ENCODE measurements at places on chromosomes 5 and 9. TPM values are rescaled to one million over a fixed set of nuclear protein-coding genes. Genes with fewer than 3 reads are reported as not detected.

Gene PCDHA11
- total RNA-seq: under 0.01 TPM

Gene PCDHGA5
- 0.43 TPM for total RNA-seq

Gene MACROH2A1
- total RNA-seq: 139 TPM

Gene PPP1R26
- 9.1 TPM for total RNA-seq

Gene CAVIN4
- total RNA-seq: 1.9 TPM

Gene DDX46
- total RNA-seq: 13.8 TPM

Gene TAS2R1
- total RNA-seq: not detected

Gene SHOC1
- total RNA-seq: not detected

Gene OLFML2A
- total RNA-seq: 4.6 TPM

Gene RNF208
- 0.11 TPM for total RNA-seq

Gene RASEF
- total RNA-seq: under 0.01 TPM

Gene CARD6
- total RNA-seq: 50.4 TPM

Gene IFNK
- total RNA-seq: not detected

Gene PCDH12
- total RNA-seq: 18.7 TPM

Gene DMRT2
- not detected for total RNA-seq

Gene SLC9A3
- 0.87 TPM for total RNA-seq

Gene SLC27A6
- total RNA-seq: 0.11 TPM

Gene NIPAL4
- total RNA-seq: not detected

Gene IFNA21
- total RNA-seq: not detected

Gene TEX10
- total RNA-seq: 17.2 TPM

Gene AMBP
- total RNA-seq: not detected

Gene BTNL8
- total RNA-seq: 0.09 TPM

Gene OLFM1
- total RNA-seq: 12.9 TPM

Gene PDLIM4
- total RNA-seq: 18.6 TPM

Gene DMRTA1
- total RNA-seq: 0.26 TPM

Gene CNTFR
- total RNA-seq: not detected

Gene APC
- total RNA-seq: 66.0 TPM

Gene SPATA31E1
- total RNA-seq: not detected

Gene WNT8A
- total RNA-seq: not detected

Gene RANBP17
- 20.6 TPM for total RNA-seq

Gene LIX1
- not detected for total RNA-seq

Gene PCDHA9
- total RNA-seq: 0.09 TPM

Gene PCDHB12
- total RNA-seq: 0.33 TPM

Gene UBE2QL1
- total RNA-seq: 0.86 TPM

Gene ADAMTSL2
- 0.11 TPM for total RNA-seq

Gene SVEP1
- total RNA-seq: under 0.01 TPM

Gene SPATA31C1
- not detected for total RNA-seq

Gene SLC45A2
- 0.11 TPM for total RNA-seq

Gene CDKN2B-AS1
- 2.2 TPM for total RNA-seq

Gene KCTD16
- 0.09 TPM for total RNA-seq

Gene RELL2
- total RNA-seq: 7.3 TPM

Gene NDOR1
- 2.1 TPM for total RNA-seq

Gene BHMT2
- 2.7 TPM for total RNA-seq
